Stimulated activated CD4-positive, alpha-beta T cell treated with anti-CD3 and anti-CD28 coated beads, Interleukin-1b, Interleukin-23, amount 100 ng/mL, for 1 hour (primary cell): ENCODE measurements at places on chromosomes 2 and 18.

DNA sequence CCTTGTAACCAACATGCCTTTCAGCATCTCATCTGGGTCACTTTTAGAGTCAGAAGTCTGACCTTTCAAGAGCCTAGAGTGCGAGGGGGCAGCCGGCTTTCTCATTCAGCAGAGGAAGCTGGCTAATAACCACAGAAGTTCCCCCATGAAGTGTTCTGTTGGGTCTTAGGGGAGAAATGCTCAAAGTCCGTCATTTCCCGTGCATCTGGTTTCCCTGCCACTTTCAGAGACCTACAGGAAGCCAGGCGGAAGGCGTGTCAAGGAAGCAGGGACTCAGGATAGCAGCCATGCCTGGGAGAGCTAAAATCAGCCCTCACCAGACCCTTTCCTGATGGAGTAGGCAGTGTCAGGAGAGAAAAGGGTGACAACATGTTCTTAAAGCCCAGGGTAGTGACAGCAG is 301.8 kb upstream of the ID2 start:
- DNase-seq = no peak

GRCh38 chr2:147756069-147756468 is 88.8 kb upstream of the ACVR2A start:
- no peak for DNase-seq

DNA sequence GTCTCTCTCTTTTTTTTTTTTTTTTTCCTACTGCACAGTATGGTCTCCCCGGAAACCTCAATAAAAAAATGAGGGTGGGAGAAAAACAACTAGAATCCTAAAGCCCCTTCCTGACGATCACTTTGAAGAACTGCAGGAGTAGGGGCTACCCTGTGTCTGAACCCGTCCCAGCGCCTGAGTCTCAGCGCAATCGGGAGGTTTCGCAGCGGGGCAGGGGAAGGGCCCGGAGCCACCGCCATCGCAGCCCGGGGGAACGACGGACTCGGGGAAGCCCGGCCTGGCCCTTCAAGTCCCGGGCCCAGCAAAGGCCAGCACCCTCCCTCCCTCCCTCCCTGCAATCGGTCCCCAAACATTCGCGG is 411 bp downstream of the NARS1 start:
- DNase-seq = no peak

DNA sequence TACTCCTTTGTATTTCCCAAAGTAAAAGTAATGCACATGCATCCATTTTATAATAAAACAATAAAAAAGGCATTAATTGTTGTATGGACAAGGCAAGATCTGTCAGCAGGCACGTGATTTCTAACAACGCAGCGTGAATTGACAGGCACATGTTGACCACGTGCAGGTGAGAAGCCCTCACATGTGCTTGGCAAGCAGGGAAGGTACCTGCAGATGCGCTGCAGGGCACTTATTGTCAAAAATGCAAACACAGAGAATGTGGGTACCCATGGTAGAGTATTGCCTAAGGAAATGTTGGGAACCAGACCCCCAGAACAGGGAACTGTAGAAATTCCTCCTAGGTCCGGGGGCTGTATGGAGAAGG is 515.0 kb upstream of the HS6ST1 start:
- no peak for DNase-seq
